ENCODE measurements at places on chromosomes 12 and 14.

- DNase-seq = no peak
These were observed 13.7 kb downstream of the TRIM9 start for GRCh38 chr14:51081209-51081608.

DNA sequence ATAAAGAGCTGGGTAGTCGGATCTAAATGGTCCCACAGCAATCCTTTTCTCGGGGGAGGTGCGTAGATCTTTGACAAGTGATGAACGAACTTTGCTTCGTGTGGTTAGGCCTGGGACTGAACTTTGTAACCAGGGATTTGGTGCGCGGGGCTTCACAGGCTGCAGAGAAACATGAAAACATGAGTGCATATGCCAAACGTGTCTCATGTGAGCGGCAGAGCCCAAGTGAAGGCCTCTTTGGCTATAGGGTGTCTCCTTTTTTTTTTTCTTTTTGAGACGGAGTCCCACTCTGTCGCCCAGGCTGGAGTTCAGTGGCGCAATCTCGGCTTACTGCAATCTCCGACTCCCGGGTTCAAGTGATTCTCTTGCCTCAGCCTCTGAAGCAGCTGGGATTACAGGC lies 12.0 kb upstream of the RIOX1 start:
- DNase-seq = no peak

DNA sequence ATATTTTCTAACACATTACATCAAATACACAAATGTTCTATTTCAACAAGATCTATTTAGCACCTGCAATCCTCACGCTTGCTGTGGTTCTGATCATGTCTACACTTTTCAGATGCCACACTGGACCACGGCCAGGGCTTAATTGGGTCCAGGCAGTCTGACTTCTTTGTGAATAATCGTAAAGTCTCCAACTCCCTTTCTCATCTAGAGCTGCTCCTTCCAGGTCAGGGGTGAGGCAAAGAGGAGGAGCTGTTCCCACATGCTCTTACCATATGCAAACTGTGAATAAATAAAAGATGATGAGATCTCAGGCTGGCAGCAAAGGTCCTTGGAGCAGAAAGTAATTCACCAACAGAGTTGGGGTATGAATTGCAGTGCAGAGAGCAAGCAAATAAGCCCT lies 316.6 kb downstream of the GLT1D1 start:
- DNase-seq = no peak

DNA sequence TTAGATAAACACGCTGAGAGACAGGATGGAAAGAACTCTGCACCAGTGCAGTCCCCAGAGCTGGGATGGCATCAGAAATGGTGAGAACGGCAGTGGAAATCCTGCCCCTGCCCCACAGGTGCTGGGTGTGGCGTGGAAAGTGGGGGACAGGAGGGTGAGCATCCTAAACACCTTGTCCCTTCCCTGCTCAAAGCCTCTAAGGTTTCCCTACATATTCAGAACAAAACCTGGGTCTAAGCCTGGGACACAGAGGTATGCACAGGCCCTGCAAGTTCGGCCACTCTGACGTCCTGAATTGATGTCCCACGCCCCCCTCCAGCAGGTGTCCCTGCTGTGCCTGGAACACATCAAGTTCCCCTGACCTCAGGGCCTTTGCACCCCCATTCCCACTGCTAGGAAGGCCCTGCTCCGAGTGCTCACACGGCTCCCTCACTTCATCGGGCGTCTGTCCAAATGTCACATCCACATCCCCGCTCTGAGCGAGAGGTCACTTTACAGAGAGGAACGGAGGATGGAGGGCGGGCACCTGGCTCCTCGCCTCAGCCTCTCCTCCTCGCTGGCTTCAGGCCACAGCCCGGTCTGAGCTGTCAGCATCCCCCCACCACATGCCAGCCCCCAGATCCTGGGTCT lies 38.5 kb upstream of the SFSWAP start:
- no peak for DNase-seq

DNA sequence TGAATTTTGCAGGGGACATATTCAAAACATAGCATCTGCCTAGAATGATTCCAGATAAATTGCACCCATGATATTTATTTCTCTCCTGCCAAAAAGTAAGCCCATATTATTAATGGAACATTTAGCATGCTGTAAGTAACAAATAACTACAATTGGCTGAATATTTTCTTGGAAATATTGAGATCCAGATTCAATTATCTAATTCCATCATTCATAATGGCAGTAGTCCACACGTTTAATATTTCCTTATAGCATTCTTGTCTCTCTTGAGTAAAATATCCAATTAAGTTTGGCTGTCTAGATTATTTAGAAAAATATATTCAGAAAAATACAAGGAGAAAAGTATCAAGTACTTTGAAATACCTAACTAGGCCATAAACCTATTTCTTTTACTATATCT lies 157.5 kb downstream of the FLRT2 start:
- DNase-seq = no peak

DNA sequence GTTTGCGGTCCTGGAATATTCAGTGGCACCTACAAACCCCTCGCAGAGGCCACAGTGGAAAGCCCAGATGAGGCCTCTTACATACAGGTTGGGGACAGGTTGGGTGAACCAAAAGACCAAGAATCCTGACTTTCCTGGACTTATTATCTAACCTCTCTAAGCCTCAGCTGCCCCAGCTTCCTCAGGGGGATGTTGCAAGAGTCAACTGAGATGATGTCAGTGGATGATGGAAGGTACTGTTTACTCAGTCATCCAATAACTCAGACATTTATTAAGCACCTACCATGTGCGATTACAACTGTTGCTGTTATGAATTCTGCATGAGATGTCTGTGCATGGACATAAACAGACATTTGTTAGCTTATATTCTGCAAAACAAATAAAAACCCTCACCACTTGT lies 72.8 kb downstream of the RFX4 start:
- no peak for DNase-seq

DNA sequence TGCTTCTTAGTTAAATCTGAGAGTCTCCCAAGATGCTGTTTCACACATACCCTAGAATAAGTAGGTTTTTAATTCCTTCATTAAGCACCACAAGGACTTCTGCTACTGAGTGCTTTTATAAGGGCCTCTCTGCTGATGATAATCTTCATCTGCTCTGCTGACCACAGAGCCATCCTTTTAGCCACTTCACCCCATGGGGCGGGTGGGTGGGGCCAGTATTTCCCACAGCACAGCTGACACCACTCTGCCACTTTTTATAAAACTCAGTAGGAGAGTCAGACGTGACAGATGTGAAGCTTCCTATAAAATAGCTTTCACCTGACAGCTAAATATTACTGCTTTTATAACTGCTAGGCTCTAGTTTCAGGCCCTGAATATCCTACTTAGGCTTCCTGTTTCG lies 20.3 kb downstream of the FCF1 start:
- no peak for DNase-seq

GRCh38 chr14:83712418-83713129 lies 1817.4 kb upstream of the FLRT2 start:
- no peak for DNase-seq

GRCh38 chr14:70257526-70257925 lies 68.8 kb upstream of the SLC8A3 start:
- DNase-seq = peak; percentile 40

- DNase-seq = no peak
These were observed 371.7 kb downstream of the DPF3 start for GRCh38 chr14:72521968-72522741.

DNA sequence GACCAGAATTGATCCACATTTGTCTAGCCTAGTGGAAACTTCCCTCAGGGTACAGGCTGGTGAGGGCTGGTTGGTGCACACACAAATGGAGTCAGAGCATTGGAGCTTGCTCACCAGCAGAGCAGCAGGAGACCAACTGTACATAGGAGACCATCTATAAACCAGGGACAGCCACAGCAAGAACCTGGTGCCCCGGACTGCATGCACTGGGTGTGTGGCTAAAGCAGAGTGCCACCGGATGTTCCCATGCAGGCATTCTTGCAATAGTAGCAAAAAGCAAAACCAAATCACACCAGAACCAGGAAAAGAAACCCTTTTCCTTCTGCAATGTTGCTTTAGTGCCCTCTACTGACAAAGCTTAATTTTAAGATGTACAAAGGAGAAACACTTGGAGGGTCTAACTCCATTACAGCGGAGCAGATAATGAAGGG lies 136.4 kb downstream of the MDGA2 start:
- DNase-seq = no peak

GRCh38 chr12:43988838-43989560 lies 153.1 kb downstream of the TMEM117 start:
- DNase-seq = no peak

- no peak for DNase-seq
These were observed 26.0 kb upstream of the SPATA7 start for GRCh38 chr14:88359500-88359899.

- DNase-seq = peak; percentile 93
These were observed at the start of gene PRKCH for GRCh38 chr14:61321385-61322010. TSS of gene PRKCH (plus strand) at chr14:61321579. CDS start at chr14:61322102, 523 bp downstream.

DNA sequence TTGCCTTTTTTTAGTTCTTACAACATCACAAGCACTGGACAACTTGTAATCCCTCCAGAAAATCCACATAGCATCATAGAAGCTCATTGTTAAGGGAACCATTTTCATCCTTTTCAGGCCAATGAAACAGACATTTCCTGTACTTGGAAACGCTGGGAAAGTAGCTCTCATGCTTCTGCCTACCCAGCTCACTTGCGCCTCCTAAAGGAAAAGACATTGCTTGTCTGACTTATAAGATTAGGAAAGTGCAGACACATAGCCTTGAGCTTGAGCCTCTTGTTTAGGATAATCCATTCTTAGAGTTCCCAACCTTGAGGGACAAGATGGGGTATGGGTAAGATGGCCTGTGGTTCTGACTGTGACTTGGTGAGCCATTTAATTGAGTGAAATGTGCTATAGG lies 589.5 kb downstream of the NOVA1 start:
- no peak for DNase-seq

GRCh38 chr12:28611115-28611435 lies 420.8 kb downstream of the CCDC91 start:
- no peak for DNase-seq

DNA sequence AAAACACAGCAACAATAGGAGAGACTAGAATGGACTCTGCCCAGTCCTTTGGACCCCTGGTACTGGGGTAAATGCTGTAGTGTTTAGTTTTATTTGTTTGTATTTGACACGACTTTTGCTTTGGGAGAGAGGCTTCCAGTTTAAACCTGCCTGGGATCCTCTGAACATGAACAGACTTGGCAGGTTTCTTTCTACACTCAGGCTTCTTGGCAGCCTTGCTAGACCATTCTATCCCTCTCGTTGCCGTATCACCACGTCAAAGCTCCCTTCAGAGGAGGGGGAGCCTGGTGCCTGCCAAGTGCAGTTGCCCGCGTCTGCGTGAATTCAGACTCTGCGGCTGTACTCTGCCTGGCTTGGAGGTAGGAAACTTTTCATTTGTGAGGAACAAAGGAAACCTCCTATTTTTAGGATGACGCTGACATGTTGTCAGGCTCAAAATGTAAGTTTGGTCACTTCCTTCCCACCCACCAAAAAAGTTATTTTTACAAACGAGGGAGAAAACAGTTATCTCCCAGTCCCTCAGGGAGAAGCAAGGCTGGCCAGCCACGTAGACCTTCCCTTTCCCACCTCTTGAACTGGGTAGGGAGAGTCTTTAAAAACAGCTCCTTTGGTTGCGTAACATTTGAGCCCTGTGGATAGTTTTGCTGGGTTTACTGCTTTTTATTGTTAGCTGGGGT lies 25.9 kb downstream of the CD9 start:
- DNase-seq = no peak

DNA sequence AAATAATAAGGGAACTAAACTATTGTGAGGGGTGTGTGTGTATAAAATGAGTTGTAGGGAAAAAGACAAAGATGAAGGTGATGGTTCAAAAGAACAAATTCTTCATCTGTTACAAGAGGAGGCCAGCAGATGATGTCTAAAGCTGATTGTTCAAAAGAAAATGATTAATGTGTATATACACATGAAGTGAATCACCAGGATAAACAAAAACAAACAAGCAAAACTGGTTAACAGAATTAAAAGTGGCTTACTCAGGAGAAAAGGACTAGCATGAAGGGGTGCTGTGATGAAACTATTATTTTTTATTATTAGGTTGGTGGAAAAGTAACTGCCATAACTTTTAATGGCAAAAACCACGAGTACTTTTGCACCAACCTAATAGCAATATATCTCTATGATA lies 348.4 kb downstream of the BCL11B start:
- DNase-seq = no peak

DNA sequence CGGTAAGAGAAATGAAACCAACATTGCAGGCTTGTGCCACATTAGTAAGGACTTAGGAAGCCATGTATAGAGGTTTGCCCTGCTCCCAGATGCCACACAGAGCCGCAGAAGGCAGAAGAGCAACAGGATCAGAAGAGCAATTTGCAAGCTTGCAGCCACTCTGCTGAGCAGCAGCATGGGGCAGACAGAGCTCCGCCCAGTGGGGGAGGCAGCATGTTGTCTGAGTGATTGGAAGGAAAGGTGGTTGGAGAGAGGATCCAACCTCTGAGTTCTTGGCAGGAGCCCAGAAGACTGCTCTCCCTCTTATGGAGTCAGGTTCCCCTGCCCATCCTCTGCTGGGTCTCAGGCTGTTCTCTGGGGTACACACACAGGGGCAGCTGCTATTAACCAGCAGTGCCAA lies 2.3 kb upstream of the KRT6A start:
- no peak for DNase-seq

GRCh38 chr14:95034788-95035187 lies 122.5 kb downstream of the DICER1 start:
- DNase-seq = no peak

- DNase-seq = peak; percentile 68
These were observed 727 bp downstream of the LDHB start for GRCh38 chr12:21656905-21657325.

DNA sequence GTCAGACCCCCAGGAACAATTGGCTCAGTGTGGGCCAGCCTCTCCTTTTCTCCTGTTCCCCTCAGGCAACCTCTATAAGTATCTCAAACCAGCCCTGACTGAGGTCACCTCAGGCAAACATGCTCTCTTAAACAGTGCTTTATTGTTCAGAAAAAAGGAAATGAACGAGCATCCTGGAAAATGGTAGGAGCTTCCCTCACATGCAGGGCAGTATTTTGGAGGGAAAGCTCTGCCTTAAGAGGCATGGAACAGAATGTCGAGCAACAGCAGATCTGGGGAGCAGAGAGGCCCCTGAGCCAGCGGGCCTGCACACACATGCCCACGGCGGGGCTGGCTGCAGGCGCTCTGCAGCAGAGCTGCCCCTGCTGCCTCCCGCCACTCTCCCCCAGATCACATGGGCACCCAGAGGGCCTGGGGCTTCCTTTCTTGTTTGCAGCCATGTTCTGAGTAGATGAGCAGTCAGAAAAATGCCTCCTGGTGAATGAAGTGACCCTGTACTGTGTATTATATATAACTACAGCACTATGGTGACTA lies 42.0 kb downstream of the MOK start:
- DNase-seq = no peak

GRCh38 chr12:54596526-54596946 lies 8.1 kb upstream of the PPP1R1A start:
- DNase-seq = peak; percentile 60

GRCh38 chr12:46908936-46909635 lies 83.3 kb upstream of the SLC38A4 start:
- no peak for DNase-seq

DNA sequence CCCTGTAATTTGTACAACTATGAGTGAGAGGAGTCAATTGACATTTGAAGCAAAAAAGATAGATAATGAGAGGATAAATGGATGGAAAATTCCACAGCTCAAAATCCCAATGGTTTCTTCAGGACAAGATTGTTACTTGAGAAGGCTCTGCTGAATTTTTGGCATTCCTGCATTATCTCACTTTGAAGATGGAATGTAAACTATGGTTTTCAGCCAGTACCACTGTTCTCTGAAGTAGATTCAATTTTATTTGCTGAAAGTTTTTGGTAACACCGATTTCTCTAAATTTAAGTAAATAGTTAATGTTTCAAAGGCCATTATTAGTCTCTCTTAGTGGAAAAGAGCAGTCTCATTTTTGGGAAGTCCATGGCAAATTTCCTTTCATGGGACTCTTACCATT lies 121.9 kb upstream of the SLC38A2 start:
- DNase-seq = no peak
